ENCODE measurements at places on chromosomes 2 and 18.

- no peak for DNase-seq
These were observed 56.4 kb upstream of the STPG4 start for GRCh38 chr2:47211497-47212011.

DNA sequence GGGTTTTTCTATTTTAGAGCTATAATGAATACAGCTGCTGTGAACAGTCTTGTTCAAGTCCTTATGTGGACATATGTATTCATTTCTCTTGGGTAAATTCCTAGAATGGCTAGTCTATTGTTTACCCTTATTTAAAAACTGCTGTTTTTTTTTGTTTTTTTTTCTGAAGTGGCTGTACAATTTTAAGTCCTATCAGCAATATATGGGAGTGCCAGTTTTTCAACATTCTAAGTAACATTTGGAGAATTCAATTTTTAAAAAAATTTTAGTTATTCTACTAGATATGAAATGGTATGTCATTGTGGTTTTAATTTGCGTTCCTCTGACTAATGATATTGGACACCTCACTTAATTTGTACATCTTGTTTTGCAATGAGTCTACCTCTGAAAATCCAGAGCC lies 349.7 kb downstream of the SATB2 start:
- DNase-seq: no peak

GRCh38 chr18:903701-904100 lies 970 bp upstream of the ADCYAP1 start:
- DNase-seq: peak; percentile 35

DNA sequence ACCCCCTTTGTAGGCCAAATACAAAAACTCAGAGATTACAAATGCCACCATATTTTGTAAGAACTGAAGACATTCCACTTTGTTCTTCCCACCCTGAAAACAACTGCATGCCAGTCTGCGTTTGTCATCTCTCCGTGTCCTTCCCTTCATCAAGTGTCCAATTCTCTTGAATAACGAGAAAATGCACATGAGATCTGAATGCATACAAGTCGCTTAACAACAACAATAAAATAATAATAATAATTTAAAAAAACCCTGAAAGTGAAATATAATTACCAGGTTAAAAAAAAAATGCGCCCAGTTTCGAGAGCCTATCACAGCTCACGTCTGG lies 2.0 kb upstream of the SETBP1 start:
- no peak for DNase-seq

- DNase-seq: no peak
These were observed 232.5 kb downstream of the MYT1L start for GRCh38 chr2:2098458-2099167.

- no peak for DNase-seq
These were observed 6.7 kb downstream of the PPP1R7 start for GRCh38 chr2:241156971-241157441.

- no peak for DNase-seq
These were observed 457.8 kb downstream of the EIPR1 start for GRCh38 chr2:2919574-2920365.

DNA sequence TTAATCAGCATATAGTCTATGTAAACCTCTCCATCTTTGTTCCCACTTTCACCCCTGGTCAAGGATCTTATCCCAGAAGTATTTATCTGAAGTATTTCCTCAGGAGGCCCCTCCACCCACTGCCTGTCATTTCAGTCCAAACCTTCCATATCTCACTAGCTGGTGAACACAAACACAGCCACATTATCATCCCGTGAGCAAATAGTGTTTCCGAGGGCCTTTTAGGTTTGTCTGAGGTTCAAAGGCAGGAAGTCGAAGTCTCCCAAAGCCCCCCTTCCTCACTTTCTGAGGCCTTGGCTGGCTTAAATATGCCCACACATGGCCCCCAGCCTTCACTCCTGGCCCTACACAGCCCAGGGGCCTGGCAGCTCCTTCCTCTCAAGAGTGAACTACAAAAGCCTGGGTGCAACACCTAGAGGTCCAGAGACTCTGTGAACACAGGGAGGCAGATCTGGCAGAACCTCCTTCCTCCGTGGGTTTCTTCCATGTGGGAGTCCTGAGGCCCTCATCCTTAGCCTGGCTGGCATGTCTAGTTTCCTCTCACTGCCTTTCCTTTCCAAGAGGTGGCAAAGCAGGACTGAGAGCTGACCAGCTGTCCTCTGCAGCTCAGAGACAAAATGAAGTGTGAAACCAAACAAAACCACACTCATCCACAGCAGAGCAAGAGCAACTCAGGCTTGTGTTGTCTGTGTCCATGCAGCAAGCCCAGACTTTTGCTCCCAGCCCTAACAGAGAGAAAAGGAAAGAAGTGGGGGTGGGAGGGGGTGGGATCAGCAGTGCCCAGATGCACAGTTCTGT lies 264.2 kb downstream of the SS18 start:
- no peak for DNase-seq

GRCh38 chr2:37091873-37092272 lies 7.6 kb downstream of the GPATCH11 start:
- DNase-seq: no peak

DNA sequence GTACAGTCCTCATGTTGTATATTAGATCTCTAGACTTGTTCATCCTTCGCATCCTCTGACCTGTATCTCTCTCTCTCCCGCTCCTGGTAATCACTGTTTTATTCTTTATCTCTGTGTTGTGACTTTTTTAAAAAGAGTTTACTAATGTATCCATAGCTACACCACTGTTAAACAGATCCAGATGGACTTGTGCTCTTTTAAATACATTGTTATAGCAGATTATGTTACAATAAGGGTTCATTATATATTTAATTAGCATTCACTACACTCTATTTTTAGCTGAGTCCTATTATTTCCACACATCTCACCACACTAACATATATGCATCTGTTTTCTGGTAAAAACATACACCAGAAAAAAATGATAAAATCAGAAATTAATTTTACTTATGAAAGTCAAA lies 90.5 kb downstream of the RBM43 start:
- no peak for DNase-seq

- DNase-seq: no peak
These were observed 169.2 kb upstream of the FHL2 start for GRCh38 chr2:105567996-105568494.

DNA sequence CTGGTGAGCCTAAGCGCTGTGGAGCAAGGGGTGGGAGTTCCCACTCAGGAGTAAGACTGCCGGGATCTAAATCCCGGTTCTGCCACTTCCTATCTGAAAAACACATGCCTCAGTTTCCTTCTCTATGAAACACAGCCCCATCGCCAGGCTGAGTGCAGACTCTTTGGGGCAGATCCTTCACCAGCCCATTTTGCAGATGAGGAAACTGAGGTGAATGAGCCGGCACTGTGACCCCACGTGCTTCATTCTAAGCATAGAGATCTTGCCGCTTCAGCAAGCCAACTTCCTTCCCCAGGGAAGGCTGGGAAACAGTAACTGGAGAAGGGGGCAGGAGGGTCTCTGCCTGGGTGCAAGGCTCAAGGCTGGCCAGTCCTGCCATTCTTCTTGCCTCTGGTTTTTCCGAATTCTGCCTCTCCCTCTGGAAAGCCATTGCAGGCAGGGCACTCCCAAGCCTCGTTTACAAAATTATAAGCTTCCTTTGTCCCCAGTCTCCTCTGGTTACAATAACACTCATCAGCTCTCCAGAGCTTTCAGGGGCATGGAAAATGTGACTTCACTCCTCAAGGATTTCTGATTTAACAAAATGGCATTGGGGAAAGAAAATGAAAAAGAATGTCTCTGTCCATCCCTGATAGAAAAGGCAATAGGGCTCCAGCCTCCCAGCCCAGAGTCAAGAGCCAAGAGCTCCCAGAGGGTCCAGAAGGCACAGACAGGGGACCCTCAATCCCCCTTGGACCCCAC lies 249.2 kb downstream of the TNS1 start:
- no peak for DNase-seq

GRCh38 chr2:150043172-150043500 lies 444.3 kb downstream of the RND3 start:
- DNase-seq: no peak

DNA sequence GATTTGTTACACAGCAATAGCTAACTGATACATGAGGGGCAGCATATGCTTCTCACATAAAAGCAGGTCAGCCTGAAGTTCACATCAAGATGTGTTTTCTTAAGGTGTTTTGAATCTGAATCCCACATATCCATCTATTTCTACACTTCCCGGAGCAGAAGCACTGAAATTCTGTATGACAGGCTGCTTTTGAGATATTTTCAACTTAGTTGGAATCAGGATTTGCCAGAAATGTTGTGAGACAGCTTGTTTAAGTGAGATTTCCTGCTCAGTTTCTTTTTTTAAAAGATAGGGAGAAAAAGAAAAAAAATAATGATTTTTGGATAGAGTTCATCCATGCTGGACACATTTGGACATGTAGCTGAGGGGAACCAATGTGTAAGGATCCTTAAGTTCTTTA lies 501.5 kb upstream of the CELF4 start:
- no peak for DNase-seq

DNA sequence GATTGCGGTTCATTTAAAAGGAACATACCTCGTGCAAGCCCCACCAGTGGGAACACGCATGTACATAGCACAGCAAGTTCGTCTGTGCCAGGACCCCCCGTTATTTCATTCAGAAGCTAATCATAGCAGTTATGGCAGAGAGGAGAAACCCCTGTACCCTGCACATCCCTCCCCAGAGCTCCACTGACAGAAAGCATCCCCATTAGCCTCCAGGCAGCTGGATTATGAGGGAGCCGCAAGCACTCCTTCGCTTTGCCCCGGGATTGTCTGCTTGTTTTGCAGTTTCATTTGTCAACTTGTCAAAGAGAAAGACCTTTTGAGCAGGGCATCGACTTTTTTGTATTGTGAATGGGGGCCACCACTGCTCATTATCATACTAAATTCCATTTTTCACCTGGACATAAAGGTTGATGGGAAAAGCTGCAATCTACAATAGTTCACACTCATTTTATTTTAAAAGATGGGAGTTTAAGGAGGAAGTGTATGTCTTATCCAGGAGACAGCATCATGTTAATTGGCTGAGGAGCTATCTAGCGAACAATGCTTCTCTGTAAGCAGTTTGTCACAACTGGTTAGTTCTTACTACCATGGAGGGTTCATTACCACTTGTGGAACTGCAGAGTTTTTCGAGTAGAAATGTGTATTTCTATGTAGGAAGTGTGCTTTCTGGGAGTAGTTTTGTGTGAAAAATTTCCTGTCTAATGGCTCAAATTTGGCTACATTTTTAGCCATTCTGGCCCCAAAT lies 255.3 kb downstream of the THSD7B start:
- no peak for DNase-seq

DNA sequence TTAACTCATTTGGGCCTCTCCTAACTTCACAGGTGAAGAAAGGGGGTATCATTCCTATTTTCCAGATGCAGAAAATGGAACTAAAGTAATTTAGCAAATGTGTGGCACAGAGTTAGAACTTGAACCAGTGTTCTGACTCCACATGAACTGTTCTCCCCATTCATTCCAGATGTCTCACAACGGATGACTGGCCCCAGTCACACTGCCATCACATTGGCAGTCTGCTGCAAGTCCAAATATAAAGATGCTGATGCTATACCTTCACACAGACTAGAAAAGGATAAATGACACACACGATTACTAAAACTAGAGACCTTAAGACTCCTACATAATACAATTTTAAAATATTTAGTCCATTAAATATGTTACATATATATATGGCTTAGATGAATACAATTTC lies 195.7 kb downstream of the NBAS start:
- DNase-seq: no peak

DNA sequence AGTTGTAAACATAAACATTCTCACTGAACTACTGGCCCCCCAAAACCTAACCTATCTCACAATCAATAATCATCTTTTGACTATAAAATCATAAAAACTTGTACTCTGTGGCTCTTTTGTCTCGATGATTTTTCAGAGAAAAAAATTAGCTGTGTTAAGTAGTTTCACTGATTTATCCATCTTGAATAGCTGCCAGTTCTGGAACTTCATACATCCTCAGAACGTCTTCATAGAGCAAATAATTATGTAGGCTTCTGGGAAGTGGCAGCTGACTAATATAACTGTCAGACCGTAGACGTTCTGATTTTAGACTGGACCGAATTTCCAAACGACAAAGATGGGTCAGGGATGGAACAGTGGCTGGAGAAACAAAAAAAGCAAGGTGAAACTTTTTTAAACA lies 97.3 kb upstream of the CHAC2 start:
- no peak for DNase-seq

GRCh38 chr18:25146512-25146910 lies 205.5 kb downstream of the ZNF521 start:
- no peak for DNase-seq

DNA sequence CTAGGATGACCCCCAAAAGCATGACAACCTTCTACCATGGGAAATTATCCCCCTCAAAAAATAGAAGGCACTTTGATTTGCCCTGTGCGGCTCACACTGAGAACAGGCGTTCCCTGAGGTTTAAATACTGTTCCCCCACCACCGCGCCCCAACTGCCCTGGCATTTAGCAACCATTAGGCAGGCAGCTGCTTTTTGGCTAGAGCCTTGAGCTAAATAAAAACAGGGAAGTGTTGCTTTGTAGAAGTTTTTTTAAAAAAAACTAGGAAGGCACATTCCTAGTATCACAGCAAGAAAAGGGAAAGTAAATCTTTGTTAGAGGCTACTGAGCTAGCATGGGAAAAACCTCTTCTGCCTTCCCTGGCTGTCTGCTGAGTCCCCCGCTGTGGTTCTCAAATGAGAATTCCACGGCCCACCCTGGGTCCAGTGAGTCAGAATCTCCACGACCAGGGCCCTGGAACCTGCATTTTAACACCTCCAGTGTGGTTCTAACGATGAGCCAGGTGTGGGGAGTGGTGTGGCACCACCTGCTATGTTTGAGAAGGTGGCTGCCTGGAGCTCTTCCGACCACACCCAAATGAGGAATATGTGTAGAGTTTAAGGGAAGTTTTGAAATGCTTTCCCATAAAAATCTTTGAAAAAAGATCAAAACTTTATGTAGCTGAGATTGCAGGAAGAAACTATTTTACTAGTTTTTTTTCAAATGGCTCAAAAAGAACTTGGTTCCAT lies 66.4 kb downstream of the VIT start:
- no peak for DNase-seq

- DNase-seq: no peak
These were observed 197.9 kb upstream of the ACVR2A start for GRCh38 chr2:147646818-147647468.

GRCh38 chr2:142865924-142866323 lies 11.5 kb upstream of the KYNU start:
- DNase-seq: no peak

GRCh38 chr2:170038734-170039133 lies 139.2 kb upstream of the MYO3B start:
- no peak for DNase-seq

GRCh38 chr2:228689053-228689452 lies 507.6 kb upstream of the SPHKAP start:
- no peak for DNase-seq

- DNase-seq: no peak
These were observed 250.9 kb downstream of the OTX1 start for GRCh38 chr2:63301481-63301880.
